ENCODE measurements at places on chromosomes 1 and 21.

DNA sequence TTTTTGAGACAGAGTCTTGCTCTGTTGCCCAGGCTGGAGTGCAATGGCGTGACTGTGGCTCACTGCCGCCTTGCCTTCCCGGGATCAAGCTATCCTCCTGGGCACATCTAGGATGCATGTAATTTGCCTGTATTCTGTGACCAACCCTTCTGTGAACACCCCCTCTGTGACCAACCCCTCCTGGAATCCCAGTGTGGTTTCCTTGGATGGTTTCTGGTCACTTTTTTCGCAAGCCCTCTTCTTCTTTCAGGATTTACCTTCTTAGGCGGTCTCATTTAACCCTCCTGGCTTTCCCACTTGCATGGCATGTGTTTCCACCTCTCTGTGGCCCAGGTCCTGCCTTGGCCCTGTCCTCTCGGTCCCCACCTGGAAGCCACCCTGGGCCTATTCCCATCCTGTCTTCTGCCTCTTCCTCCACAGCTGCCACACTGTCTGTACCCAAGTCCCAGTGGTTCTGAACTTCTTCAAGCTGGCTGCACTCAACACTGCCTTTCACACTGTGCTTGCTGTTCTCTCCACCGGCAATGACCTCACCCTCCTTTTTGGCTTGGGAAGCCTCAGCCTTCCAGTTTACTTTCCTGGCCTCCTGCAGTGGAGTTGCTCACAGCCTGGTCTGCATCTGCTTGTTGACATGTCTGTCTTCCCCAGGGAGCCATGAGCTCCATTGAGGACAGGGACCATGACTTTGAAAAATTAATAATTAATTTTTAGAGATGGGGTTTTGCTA lies 57.0 kb downstream of the DISC1 start:
- no peak for DNase-seq

DNA sequence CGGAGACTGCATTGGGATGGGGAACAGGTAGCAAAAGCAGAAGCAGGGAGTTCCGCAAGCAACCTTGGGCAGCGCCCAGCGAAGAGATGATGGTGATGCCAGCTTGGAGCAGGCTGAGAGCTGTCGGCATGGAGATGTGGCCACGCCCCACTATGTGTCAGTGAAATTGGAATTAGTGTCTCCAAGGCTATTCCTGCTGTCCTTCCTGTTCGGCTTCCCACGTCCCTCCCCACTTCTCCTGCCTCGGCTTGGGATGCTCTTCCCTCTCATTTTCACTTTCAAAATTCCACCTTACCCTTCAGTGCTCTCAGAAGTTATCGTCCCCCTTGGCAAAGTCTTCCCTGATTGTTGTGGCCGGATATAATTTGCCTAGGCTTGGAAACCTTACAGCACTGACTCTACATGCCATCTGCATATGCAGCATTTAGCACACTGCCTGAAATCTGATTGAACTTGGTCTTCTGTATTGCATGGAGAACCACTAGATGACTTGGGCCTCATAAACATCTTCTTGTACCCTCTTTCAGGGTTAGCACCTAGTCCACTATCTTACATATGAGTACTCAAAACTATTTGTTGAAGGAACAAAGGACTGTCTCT lies 270.7 kb upstream of the RUNX1 start:
- DNase-seq: no peak

DNA sequence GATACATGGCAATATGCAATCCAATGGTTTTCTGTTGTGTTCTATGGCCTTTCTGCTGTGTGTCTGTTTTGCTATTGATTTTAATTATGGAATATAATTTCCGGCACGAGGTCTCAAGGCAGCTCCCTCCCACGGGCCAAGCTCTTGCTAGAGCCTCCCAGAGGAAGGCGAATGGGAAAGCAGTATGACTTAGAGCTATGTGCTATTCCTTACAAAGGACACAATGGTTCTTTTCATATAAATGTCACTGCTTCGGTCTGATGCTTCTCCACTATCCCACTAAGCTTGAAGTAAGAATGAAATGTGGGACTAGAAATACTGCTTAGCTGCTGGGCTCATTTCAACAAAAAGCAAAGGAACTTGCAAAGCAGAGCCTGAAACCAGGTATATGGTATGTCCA lies 322.2 kb upstream of the BEND5 start:
- no peak for DNase-seq

- no peak for DNase-seq
Measured at GRCh38 chr1:162666006-162666645, 33.9 kb downstream of the DDR2 start.

GRCh38 chr1:50420689-50421365 lies 2.4 kb downstream of the DMRTA2 start:
- DNase-seq: no peak

DNA sequence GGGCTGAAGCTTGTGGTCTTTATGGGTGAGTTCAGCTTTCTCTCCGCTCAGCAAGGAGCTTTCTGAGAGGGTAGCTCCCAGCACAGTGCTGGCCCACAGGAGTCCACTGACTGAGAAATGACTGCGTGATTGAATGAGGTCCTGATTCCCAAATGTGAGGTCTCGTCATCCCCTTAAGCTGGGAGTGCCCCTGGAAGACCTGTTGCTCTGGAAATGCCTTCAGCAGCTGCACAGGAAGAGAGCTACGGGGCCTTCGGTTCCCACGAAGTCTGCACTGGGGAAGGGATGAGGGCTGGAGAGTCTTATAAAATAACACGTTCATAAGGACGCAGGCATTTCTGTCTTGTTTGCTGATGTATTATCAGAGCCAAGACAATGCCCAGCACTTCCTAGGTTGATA lies 14.0 kb downstream of the TNNT2 start:
- no peak for DNase-seq

DNA sequence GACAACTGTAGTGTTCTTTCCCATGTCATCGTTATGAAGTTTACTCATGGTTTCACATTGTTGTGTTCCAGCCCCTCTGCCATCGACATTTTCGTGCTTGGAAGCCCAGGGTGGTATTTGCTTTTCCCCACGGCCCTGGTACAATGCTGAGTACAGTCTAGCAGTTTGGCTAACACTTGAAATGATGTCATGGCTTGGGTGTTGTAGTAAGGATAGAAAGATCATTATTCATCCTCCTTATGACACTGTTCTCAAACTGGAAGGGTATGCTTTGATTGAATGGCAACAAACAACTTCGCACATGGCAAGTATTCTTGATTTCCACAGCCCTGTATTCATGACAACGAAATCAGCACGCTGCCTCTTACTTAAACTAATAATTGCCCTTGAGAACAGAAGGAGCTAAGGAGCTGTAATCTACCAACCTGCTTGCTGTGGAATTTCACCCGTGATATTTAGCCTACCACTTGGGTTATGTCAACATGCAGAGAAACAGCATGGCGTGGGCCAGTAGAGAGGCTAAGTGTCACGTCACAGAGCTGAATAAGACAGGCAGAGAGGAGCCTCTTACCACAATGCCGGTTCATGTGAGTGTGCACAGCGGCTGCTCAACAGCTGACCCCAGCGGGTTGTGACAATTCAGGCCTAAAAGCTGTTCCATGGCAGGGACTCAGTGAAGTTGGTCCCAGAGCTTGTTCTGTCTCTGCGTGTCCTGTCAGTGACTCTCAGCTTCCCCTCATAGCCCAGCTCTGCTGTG lies 73.9 kb downstream of the KCNJ6 start:
- DNase-seq: no peak

DNA sequence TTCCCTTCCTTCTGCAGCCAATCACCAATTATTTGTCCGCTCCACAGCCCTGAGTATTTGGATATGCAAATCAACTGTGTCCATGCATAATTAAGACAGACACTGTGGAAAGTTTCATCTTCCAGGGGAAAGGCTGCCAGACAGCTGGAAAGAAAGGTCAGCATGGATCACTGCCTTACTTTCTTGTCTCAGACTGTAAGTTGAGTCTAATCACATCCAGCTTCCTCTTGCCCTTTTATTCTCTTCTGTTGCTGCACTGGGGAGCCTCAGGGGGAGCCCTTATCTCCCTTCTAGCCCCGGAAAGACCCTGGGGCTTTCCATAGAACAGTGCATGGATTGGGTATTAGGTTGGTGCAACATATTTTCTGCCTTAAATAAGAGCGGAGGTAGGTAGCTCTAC lies 182.9 kb downstream of the OMA1 start:
- no peak for DNase-seq

DNA sequence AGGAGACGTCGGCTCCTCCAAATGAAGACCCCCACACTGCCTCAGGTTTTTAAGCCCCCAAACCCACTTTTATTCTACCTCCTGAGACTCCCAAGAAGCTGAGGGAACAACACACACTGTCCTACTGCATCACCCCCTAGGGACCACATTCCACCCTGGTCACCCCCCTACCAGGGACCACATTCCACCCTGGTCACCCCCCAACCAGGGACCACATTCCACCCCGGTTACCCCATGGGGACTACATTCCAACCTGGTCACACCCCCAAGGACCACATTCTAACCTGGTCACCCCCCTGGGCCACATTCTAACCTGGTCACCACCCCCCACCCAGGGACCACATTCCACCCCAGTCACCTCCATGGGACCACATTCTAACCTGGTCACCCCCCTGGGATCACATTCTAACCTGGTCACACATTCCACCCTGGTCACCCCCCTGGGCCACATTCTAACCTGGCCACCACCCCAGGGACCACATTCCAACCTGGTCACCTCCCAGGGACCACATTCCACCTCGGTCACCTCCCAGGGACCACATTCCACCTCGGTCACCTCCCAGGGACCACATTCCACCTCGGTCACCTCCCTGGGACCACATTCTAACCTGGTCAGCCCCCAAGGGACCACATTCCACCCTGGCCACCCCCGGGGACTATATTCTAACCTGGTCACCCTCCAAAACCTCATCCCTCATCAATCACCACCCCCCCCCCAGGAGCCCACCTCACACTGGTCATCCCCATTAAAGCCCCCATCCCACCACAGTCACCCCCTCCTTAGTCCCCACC lies 587.6 kb downstream of the NPHP4 start:
- no peak for DNase-seq

DNA sequence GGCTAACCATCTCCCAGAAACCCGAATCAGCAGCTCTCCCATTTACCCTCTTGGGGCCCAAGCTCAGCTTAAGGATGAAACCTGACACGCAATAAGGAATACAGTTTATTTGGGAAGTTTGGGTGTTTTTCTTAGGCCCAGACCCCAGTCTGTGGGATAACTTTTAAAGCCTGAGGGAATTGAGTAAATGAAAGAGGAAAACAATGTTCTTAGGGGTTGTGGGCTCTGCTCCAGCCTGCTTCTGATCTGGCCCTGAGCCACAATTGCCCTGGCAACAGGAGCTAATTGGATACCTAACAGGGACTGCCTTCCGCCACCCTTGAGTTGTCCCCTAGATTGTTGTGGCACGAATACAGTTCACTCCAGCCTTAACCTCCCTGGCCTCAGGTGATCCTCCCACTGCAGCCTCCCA lies 20.1 kb downstream of the DYRK3 start:
- no peak for DNase-seq

GRCh38 chr1:25520446-25521061 lies 22.9 kb upstream of the LDLRAP1 start:
- DNase-seq: peak; percentile 49

- DNase-seq: no peak
Measured at GRCh38 chr1:183039985-183040447, 16.8 kb downstream of the LAMC1 start.

GRCh38 chr1:177119311-177119710 lies 45.2 kb downstream of the ASTN1 start:
- no peak for DNase-seq

DNA sequence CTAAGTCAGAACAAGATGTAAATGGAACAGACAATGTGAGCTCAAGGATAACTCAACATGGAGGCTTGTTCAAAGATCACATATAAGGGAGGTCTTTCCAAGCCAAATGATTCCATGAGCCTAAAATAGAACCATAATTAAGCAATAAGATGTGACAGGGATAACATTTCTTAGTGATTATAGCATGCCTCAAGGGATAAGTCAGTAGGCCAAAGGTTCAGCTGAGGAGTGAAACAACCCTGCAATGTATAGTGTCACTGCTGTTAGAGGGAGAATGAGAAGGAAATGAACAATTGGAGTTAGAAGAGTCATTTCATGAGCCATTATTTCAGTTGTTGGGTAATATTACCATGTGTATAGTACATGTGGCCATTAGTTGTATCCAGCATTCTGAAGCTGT lies 25.0 kb downstream of the GORAB start:
- no peak for DNase-seq

DNA sequence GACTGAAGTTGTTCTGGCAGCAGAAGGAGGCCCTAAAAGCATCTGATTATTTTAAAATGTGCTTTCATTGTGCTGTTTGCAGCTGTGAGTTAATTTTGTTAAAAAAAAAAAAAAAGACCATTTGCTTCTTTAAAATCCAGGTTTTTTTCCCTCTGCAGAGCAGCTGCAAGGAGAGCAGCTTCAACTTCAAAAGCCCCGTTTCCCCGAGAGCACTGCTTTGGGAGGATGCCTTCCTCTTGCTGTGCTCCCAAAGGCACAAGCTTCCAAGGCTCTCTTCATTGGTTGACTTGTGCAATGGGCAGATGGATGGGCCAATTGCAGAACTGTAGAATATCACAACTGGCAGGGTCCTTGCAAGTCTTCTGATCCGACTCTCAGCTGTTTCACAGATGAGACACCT lies 459.2 kb upstream of the PKN2 start:
- no peak for DNase-seq

DNA sequence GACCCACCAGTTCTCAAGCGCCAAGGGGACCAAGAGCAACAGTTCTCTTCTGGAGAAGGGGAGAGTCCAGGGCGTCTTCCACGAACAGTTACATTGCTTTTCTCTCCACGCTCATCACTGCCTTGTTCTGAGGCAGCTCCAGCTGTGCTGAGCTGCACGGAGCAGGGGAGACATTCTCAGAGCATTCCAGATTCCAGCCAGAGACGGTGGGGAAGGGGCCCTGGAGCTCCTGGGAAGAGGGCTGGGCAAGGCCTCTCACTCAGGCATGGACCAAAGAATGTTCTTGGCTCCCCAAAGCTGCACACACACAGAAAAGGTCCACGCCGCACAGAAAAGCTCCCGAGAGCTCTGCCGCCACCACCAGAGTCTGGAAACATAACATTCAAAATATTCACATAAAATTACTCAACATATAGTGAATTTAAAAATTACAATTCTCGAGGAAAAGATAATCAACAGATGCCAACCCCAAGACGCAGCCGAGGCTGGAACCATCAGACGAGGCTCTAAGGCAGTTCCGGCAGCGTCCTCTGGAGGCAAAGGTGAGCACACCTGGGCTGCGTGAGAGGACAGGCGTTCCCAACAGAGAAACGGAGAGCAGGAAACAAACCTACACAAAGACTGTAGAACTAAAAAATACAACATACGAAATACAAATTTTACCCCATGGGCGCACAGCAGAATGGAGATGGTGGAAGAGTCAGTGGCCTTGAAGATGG lies 40.5 kb downstream of the UBE2G2 start:
- DNase-seq: no peak

Data from stimulated activated CD4-positive, alpha-beta T cell treated with anti-CD3 and anti-CD28 coated beads, TNF-alpha, amount 100 ng/mL, for 1 hour (primary cell).